Posterior vena cava (tissue), 2 donors: ENCODE measurements at places on chromosomes 5 and 9. TPM values are rescaled to one million over a fixed set of nuclear protein-coding genes. Genes with fewer than 3 reads are reported as not detected.

SLC2A6 gene
- total RNA-seq = 4.0 TPM

- no peak for DNase-seq
These were observed 239.9 kb upstream of the PANK3 start for GRCh38 chr5:168819004-168819621.

CDX1 gene
- not detected for total RNA-seq

GRCh38 chr5:7927466-7928375 is 58.8 kb downstream of the MTRR start:
- DNase-seq = no peak

DNA sequence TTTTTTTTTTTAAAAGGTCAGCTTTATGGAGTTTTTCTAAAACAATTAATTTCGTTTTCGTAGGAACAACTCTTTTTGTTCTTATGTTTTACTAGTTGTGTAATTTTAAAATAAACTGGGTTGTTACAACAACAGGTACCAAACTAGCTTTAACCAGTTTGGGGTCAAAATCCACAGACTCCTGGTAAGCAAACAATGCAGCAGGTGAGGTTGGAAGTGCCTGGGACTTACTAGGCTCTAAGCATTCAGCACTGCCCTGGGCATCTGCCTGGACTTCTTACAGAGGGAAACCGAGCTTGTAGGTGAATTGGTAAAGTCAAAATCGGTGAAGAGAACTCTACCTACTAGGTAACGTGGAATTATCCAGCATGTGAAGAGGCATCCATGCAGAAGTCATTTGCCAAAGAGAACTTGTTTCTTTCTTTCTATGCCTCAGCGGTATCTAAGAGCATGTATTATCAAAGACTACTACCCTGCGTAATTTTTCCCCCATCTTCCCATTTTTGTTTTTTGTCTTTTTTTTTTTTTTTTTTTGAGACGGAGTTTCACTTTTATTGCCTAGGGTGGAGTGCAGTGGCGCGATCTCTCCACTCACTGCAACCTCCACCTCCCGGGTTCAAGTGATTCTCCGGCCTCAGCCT is 145.4 kb downstream of the KCTD16 start:
- no peak for DNase-seq

NKD2 gene
- total RNA-seq = 2.7 TPM

BTNL9 gene
- 13.4 TPM for total RNA-seq
